ENCODE measurements at places on chromosomes 11 and 22.
A peak's percentile ranks its signal among the peaks of the same experiment; 100 is the strongest.

DNA sequence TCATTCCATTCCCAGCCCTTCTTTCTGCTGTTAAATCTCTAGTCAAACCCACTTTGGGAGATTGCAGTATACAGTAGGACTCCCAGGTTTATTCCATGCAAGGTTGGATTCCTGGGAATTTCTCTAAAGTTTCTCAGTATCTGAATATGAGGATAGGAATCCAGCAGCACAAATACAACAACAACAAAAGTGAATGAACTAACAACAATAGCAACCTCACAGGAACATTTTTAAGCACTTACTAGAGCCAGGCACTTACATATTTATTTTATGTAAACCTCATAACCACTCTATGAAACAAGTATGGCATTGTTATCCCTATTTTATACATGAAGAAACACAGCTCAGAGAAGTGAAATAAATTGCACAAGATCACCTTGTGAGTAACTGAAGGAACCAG, 1.9 kb downstream of the MMP7 start:
- peak; percentile 19 for DNase-seq

DNA sequence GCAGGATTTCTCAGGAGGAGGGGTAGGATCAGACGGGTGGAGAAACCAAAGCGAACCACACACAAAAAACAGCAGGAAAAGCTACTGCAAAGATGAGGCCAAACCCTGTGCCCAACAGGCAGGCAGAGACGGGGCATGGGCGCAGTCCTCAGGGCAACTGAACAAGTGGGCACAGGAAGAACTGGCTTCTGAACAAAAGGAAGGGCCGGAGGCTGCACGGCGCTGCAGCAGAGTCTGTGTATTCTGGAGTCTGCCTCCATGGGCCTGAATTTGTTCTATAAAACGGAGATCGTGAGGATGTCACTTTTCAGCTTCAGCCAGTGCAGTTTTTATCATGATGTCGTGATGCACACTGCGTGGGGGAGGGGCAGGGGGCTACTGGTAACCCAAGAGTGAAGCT, 1026.0 kb downstream of the TBC1D22A start:
- DNase-seq = no peak

GRCh38 chr11:117837791-117838190, 13.2 kb upstream of the FXYD2 start:
- DNase-seq = no peak

GRCh38 chr22:35476341-35476740, 64.3 kb upstream of the RASD2 start:
- peak; percentile 15 for DNase-seq

GRCh38 chr22:44366372-44367300, 53.9 kb upstream of the SHISAL1 start:
- DNase-seq = no peak

GRCh38 chr22:23803001-23803819, 16.4 kb downstream of the SMARCB1 start:
- DNase-seq = no peak

DNA sequence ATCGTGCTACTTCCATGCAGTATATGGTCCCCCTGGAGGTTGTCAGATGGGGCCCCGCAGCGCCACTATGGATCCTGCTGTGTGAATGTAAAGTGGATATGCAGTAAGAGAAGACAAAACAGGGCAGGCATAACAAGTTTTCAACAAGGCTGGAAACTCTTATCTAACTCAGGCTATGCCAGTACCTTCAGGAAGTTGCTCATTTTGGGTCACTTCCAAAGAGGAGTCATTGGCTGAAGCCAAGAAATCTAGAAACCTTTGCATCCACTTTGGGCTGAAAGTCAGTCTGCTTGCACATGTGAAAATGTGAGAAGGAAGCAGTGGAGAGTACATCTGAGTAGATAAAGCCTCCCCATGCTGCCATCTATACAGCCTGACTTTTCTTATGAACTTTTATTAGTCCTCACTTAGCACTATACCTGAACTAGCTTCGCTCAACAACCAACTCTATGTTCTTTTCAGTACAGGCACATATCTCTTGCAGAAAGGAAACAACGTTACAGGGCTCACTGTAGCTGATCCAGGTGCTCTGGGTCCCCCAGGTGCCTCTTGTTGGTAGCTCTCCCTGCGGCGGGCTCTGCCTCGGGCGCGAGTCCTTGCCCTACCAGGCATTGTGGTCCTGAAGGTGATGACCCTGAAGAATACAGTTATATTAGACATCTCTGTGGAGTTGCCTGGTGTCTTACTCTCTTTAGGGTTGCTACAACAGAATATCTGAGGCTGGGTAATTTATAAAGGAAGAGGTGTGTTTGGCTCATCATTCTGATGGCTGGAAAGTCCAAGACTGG, 12.4 kb downstream of the PIWIL3 start:
- DNase-seq = no peak

- DNase-seq = no peak
Measured at GRCh38 chr11:96317571-96317970, 25.4 kb downstream of the MAML2 start.

- peak; percentile 25 for DNase-seq
Measured at GRCh38 chr11:811446-812245, 1.9 kb downstream of the RPLP2 start.

DNA sequence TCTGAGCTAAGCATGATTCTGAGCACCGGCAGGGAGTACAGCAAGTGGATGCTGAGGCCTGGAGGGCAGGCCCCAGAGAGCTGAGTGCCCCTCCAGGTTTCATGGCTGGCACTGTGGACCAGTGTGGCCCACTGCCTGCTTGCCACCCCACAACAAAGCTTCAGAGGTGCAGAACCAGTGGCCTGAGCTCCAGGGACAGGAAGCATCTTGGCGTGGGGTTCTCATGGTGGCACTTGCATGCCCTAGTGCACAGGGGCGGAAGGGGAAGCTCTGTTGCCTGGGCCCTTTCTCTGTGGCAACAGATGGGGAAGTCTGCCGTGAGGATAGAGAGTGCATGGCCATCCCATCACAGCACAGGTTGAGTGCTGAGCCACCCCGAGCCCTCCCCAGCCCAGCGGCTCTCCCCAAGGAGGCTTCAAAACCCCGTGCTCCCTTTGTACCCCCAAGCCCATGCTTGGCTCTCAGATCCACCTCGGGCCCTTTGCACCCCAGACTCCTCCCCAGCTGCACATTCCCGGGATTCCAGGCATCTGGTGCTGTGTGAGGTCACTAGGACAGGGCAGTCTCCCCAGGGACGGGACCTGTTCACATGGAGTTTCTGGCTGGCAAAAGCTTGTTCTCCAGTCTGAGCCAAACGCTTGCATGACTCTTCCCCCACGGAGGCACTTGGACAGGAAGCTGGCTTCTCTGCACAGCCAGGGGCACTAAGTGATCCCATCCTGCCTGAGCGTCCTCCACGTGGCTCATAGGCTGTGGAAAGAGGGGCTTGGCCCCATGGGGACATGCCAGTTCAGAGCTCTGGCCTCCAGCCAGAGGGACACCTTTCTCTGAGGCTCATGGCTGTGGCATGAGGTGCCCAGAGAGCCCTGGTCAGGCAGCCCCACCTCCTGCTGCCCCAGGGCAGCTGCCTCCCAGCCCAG, 4.2 kb downstream of the SLC25A1 start:
- peak; percentile 56 for DNase-seq

GRCh38 chr11:130650456-130651030, 202.1 kb downstream of the ADAMTS15 start:
- no peak for DNase-seq

- no peak for DNase-seq
Measured at GRCh38 chr22:31732089-31732829, 17.7 kb downstream of the PRR14L start.

- DNase-seq = peak; percentile 25
Measured at GRCh38 chr11:32884770-32885384, 7.7 kb upstream of the QSER1 start.

- peak; percentile 47 for DNase-seq
Measured at GRCh38 chr11:74276581-74276980, 34.9 kb downstream of the P4HA3 start.

- DNase-seq = no peak
Measured at GRCh38 chr11:3004481-3004880, 12.4 kb upstream of the NAP1L4 start.

DNA sequence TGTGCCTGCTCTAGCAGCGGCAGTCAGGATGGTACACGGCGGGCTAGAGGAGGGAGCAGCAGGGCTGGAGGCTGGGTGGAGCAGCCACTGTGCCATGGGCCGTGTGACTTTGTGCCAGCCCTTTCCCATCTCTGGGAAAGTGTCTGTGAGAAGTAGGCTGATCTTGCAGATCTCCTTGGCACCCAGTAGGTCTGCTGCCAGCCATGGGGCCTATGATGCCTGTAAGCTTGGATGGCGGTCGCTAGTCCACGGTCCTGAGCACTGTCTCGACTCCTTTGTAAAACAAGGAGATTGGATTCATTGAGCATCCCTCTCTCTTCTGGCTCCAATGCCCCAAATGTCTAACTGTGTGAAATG, 22.6 kb downstream of the AMPD3 start:
- no peak for DNase-seq

GRCh38 chr22:38452373-38453065, 2.5 kb downstream of the KCNJ4 start:
- DNase-seq = no peak

DNA sequence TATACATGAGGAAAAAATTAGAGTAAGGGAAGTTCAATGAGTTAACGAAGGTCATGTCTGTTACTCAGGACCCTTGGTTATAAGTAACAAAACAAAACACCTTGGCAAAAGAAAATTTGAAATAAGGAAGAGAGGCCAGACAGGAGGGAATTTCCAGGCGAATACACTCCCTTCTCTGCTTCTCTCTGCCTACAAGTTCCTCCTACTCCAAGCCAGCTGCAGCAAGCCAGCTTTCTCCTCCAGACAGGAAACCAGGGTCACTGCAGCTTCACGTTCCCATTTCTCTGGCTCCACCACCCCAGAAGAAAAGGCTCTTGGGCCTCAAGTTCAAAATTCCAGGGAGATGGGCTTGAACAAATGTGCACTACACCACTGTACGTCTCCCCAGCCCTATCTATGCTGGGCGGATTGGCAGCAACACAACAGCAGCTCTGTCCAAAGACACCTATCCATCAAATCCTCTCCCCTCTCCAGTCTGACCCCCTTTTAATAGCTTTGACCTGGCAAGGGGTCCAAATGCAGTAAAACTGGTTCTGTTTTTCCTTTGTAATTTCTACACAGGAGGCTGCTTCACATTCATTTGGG, 27.7 kb downstream of the SMCO4 start:
- DNase-seq = no peak

- peak; percentile 78 for DNase-seq
Measured at GRCh38 chr11:86888164-86889000, 66.8 kb downstream of the FZD4 start.

- DNase-seq = no peak
Measured at GRCh38 chr22:24871611-24872205, 65.7 kb downstream of the SGSM1 start.

DNA sequence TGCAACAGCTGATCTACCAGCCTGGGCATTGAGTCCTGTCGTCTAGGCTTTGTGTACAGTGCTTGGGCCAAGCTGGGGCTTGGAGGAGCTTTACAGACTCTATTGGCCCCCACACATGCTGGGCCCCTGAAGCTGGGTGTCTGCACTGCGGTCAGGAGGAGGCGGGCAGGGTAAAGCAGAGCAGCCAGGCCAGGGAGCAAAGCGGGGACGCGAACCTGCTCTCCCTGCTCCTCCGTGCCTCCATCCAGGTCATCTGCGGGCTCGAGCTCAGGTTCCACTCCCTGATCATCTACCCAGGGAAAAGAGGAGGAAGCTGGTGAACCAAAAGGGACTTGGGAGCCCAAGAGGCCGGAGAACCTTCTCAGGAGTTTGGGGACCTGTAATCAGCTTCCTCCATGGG, 27.0 kb downstream of the USH1C start:
- DNase-seq = no peak

- no peak for DNase-seq
Measured at GRCh38 chr22:46196278-46196677, 46.0 kb downstream of the PPARA start.

DNA sequence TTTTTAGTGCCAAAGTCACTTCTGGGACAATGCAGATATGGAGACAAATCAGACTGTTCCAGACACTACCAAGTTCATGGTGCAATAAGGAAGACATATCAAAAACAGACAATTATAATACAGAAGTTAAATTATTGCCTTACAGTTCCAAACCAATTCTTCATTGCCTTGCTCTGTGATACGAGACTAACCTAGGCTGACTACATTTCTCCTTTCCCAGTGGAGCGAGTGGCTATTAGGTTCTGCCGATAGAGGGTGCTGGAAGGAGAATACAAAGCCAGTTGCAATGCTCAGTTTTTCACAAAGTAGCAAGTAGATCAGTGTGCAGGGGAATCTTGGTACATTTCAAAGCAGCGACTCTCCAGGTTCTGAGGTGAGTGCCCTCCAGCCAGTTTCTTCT, 67.8 kb downstream of the FAM168A start:
- no peak for DNase-seq

DNA sequence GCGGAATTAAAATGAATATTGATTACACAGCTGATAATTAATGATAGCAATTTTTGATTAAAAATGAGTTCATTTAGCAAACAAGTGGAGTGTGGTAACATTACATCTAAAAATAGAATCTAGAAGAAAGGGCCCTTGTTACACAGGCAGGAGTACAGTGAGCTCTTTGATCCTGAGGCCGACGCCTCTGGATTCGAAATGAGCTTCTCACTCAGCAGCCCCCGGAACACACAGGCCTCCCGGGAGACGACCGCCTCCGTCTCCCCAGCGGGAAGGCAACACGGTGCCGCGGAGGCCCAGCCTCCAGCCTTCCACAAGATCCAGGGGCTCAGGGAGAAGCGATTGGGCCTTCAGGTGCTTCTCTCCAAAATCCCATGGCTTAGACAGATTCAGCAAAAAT, 379.1 kb downstream of the BRD1 start:
- no peak for DNase-seq

DNA sequence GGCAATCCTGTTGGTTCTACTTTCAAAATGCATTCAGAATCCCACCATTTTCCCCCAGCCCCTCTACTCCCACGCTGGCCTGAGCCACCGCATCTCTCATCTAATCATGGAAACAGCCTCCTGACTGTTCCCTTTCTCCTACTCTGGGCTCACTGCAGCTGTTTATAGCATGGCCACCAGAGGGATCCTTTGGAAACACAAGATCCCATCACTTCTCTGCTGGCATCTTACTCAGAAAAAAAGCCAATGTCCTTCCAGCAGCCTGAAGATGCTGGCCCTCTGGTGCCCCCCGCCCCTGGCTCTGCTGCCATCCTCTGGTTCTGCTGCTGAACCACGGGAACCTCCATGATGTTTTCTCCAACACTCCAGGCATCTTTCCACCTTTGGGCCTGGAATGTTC, 11.1 kb downstream of the MS4A8 start:
- no peak for DNase-seq

DNA sequence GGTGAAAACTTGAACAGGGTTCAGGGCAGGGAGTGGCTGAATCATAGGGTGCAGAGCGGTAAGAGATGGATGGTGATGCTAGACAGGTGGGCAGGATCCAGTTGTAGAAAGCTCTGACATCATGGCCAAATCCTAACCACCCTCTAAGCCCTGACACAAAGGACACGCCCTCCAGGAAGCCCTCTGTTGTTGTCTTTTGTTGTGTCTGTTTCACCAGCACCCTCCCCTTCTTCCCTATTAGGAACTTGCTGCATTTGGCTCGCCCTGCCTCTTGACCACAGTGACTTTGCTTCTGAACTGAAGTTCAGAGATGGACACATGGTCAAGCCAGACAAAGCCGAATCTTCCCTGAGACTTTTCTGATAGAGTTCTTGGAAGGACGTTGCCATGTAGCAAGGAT, 14.2 kb upstream of the APOL6 start:
- DNase-seq = no peak
